Heart right ventricle (tissue), 16 donors: ENCODE measurements at places on chromosomes 2 and 18. TPM values are rescaled to one million over a fixed set of nuclear protein-coding genes. Genes with fewer than 3 reads are reported as not detected.

The C1QL2 gene
- total RNA-seq = not detected

The MDH1 gene
- total RNA-seq = 1,641 TPM

The AQP4 gene
- total RNA-seq = 23.5 TPM

DNA sequence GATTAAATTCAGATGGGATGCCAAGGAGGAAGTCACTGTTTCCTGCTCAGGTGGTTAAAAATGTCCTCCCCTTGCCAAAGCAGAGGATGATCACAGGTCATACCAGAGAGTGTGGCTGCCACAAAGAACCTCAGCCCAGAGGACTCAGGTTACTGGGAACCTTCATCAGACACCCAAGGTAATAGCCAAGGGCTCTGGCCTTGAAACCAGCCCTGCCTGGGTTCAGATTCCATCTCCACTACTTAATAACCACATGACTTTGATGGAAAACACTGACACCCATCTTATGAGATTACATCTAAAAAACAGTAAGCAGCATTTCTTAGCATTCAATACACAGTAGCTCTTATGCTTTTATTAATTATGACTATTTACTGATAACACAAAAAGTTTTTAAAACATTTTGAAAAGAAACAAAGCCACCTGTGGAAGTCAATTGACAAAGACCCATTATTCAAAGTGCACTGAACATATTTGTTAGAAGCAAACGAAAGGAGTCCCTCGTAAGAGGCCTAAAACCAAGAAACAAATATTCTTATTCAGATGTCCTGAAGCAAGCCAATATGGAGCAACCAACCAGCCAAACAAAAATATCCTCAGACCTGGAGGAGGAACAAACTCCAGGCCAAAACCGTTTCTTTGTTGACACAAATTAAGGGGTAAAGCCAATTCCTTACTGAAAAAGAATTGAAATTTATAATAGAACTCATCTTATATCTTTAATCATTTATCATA lies 241.5 kb downstream of the RNF152 start:
- no peak for DNase-seq

- DNase-seq = peak; percentile 46
These were observed 88.8 kb downstream of the CD8B2 start for GRCh38 chr2:106575955-106576354.

DNA sequence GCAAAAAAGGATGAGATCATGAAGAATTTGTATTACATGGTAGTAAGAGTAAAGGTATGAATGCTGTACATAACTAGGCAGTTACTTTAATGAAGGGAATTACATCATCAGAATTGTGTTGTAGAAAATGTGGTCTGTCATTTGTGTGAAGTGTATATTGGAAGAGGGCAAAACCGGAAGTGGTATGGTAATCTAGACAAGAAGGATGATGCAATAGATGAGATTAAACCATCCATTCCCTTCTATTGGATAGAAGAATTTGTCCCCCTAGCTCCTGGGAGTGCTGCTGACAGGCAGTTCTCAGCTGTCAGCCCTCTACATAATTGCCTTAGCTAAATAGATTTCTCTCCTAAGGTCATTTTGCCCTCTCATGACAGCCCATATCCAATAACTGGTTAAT lies 55.9 kb upstream of the BARD1 start:
- DNase-seq = no peak
